ENCODE measurements at places on chromosomes 1 and 21.

- DNase-seq, result no peak
Observed at GRCh38 chr1:59083946-59084865, 212.7 kb upstream of the FGGY start.

GRCh38 chr1:42931108-42931539, 27.5 kb downstream of the SLC2A1 start:
- no peak for DNase-seq

GRCh38 chr1:243729956-243730355, 120.1 kb downstream of the AKT3 start:
- no peak for DNase-seq

DNA sequence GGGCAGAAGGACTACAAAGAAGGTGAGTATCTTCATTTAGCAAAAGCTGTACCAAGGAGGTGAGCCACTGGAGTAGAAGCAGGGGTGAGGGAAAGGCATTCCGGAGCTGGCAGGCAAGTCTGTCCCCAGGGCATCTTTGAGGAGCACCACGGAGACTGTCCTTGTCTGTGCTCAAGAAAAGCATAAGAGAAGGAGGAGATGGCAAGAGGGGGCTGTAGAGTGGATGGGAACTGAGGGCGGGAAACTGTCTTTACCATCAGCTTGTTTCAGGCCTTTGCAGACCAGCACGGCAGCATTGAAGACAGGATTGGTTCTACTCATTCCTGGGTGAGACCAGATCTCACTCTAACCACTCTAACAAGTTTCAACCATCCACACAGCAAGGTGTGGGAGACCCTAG, 355.8 kb downstream of the AJAP1 start:
- DNase-seq, result no peak

- DNase-seq, result no peak
Observed at GRCh38 chr1:201454608-201455007, 14.4 kb downstream of the PHLDA3 start.

DNA sequence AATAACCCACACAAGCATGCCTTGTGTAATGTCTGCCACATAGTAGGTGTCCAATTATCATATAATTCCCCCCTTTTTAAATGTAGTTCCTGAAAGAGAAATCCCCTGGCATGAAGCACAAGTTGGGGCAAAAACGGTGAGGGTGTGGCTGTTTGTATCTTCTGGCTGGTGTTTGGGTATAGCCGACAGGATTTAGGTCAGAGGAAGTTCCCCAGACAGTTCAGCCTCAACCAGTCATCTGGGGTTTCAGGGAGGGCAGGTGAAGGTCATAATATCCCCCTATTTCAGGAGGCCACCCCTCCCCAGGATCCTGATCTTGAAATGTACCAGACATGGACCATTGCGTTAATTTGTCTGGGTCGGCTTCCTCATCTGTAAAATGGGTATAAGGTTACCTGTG, 29.1 kb upstream of the JUN start:
- DNase-seq, result no peak

- DNase-seq, result no peak
Observed at GRCh38 chr1:209012443-209013196, 570.9 kb upstream of the CAMK1G start.

GRCh38 chr21:32329776-32330175, 31.1 kb downstream of the MRAP start:
- no peak for DNase-seq

DNA sequence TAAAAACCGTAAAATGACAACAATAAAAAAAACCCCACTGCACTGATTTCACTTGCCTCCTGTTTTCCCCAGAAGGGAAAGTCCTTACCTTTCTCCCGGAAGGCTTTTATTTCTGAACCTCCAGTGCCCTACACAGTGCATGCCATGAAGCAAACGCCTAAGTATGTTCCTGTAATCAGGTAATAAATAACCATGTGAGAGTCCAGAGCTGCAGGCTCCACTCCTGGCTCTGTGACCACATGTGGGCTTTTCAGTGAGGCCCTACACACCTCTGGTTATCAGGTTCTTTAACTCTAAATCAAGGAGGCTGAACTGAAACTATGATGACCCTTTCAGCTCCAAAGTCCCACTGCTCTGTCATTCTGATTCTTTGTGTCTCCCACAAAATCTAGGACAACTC, 20.8 kb upstream of the NR5A2 start:
- no peak for DNase-seq

- DNase-seq, result no peak
Observed at GRCh38 chr1:67850151-67850551, 16.9 kb upstream of the GNG12 start.

DNA sequence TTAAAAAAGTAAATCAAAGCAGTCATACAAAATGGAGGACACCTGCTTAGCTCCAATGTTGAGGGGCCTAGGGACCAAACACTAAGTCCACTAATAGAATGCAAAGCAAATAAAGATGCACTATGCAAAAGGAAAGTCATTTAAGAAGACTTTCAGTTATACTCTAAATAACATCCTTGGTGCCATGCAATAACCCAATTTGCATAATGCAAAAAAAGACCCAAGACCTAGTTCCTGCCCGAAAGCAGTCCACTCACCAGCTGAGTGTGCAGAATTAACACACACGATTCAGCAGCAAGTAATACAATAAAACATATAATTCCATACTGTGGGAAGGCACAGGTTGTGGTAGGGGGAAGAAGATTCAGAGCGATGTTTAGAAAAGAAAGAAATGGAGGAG, 101.8 kb downstream of the TGFBR3 start:
- no peak for DNase-seq

GRCh38 chr1:160706526-160707235, 4.9 kb downstream of the CD48 start:
- DNase-seq, result no peak

DNA sequence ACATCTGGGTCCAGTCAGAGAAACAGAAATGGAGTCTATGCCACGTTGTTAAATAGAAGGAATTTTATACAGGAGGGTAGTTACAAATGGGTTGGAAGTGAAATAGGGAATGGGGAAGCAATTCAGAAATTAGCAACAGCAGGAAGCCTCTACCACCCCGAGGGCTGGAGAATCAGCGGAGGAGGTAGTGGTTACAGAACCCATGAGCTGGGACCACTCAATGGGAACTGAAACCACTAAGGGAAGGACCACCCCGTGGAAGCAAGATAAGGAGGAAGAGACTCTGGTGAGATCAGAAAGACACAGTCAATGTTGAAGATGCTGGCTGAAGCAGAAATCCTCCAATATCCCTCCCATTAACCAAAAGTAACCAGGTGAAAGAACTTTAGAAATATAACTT, 15.5 kb upstream of the MAST2 start:
- DNase-seq, result no peak

- no peak for DNase-seq
Observed at GRCh38 chr21:45103971-45104520, 29.7 kb downstream of the ADARB1 start.

DNA sequence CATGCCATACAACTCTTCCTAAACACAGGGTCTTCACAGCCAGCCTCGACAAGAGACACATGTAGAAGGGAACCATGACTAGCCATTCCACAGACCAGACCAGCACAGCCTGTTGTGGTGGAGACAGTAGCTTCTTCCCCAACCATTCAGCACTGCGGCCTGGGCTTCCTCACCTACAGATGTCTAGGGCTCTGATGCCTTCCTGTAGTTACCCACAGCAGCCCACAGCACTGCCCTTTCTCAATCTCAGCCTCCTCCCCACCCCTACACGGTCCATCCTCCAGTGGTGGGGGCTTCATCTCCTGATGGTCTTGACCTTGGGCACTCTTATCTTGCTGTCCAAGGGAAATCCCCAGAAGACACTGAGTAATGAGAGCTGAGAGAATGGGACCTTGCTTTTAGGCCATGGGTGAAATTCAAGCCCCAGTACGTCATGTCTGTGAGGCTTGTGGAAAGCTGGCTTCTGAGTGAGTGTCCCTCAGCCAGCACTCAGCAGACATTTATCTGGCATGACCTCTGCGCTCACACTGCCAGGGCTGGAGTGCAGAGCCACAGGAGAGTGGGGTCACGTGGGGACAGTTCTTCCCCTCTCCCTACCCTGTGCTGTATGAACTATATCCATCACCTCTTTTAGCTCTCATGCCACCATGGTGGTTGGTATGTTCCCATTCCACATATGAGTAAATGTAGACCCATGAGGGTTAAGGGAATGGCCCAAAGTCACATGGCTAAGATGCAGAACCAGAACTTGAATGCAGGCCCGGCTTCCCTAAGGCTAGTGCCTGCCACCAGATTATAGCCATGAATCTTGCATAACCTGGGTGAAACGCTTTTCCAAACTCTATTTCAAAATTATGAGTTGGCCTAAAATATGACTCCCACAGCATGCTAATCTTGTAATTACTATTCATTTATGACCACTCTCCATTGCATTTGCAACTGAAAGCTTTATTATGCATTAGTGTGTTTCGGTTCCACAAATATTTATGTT, 104.7 kb downstream of the HIVEP3 start:
- no peak for DNase-seq

All from fibroblast of skin of left quadriceps (primary cell).